ENCODE measurements at places on chromosomes 7 and 10.

DNA sequence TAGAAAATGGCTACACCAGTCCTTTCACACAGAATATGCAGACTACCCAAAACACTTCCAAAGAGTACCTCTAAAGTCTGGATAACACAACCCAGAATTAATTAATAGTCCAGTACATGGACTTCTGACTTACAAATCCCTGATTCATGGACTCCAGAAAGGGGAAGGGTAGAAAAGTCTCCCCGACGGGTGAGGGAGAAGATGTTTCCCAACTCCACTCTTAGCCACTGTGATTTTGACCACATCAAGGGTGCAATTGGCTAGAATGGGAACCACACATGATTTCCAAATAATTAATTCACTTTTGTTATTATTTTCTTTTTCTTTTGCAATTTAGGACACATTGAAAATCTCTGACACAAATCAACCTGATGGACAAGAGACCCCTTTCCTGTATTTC lies 1.4 kb downstream of the TMEM130 start:
- DNase-seq: no peak

- DNase-seq: peak; percentile 65
Measured at GRCh38 chr10:84715911-84716310, 387.5 kb downstream of the CCSER2 start.

- DNase-seq: no peak
Measured at GRCh38 chr10:97607095-97607636, 17.6 kb downstream of the C10orf62 start.

DNA sequence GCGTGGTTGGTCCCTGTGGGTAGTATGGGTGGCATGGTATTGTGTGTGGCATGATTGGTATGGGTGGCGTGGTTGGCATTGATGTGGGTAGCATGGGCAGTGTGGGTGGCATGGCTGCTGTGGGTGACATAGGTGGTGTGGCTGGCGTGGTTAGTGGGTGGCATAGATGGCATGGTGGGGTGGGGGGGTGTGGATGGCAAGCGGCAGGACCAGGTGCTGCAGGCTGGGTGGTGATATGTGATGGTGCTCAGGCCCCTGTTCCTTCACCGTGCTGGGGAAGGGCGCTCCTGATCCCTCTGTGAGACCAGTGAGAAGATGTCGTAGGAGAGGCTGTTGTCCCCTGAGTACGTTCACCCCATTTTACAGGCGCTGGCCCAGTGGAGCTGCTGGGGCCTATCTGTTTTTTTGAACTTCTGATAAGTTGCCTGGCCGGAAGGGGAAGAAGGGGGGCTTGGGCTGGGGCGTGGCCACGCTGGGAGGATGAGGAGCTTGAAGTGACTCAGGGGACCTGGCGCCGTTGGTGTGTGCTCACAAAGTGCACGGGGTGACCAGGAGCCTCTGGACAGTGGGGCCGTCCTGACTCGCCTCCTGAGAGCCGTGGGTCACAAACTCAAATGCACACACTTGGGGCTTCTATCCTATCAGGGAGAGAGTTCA lies 17.5 kb downstream of the INPP5A start:
- no peak for DNase-seq

DNA sequence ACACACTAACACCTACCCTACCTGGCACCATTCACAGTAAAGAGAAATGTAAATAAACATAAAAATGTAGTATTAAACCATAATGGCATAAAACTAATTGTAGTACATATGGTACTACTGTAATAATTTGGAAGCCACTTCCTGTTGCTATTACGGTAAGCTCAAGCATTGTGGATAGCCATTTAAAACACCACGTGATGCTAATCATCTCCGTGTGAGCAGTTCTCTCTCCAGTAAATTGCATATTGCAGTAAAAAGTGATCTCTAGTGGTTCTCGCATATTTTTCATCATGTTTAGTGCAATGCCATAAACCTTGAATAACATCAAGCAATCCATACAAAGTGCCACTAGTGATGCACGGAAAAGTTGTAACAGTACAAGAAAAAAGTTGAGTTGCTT lies 75.4 kb downstream of the CFTR start:
- no peak for DNase-seq

Measured in ACHN (cell line).